ENCODE measurements at places on chromosomes 7 and 10. TPM values are rescaled to one million over a fixed set of nuclear protein-coding genes. Genes with fewer than 3 reads are reported as not detected.

Gene COBL
- total RNA-seq = 0.06 TPM

Gene CACNB2
- total RNA-seq = 0.15 TPM

Gene OR9A2
- not detected for total RNA-seq

Gene CYTH3
- total RNA-seq = 56.0 TPM

Gene COL1A2
- 7,512 TPM for total RNA-seq

Gene UTF1
- total RNA-seq = not detected

Gene CFAP70
- total RNA-seq = 0.50 TPM

Gene ZNF853
- total RNA-seq = 1.1 TPM

Gene EEPD1
- total RNA-seq = 5.3 TPM

Gene GLI3
- 12.9 TPM for total RNA-seq

Gene SORCS1
- not detected for total RNA-seq

Gene ANKRD7
- total RNA-seq = 0.44 TPM

Gene RAB19
- total RNA-seq = not detected

Gene TMEM225B
- 0.87 TPM for total RNA-seq

Gene ACSM6
- total RNA-seq = not detected

Gene COX19
- total RNA-seq = 10.2 TPM

Gene MMD2
- not detected for total RNA-seq

Gene SLC25A40
- 12.4 TPM for total RNA-seq

Gene MAGI2
- 2.3 TPM for total RNA-seq

Gene NME8
- not detected for total RNA-seq

Gene UNC5B
- total RNA-seq = 61.5 TPM

Gene STRIP2
- total RNA-seq = 0.88 TPM

Gene MYL10
- not detected for total RNA-seq

Gene SPAG6
- total RNA-seq = not detected

Gene LRRTM3
- total RNA-seq = not detected

Gene OR2A1
- not detected for total RNA-seq

Gene TMEM270
- total RNA-seq = not detected

Gene CUZD1
- total RNA-seq = 0.56 TPM

Gene FGFBP3
- not detected for total RNA-seq

Gene MRLN
- total RNA-seq = not detected

Gene HOXA2
- not detected for total RNA-seq

Gene GSAP
- 0.62 TPM for total RNA-seq

Gene GHRHR
- total RNA-seq = not detected

Gene DGKI
- 1.1 TPM for total RNA-seq

Gene H2BK1
- not detected for total RNA-seq

Gene GPRIN2
- total RNA-seq = not detected

Gene OR2A42
- not detected for total RNA-seq

Gene PROSER2
- total RNA-seq = 2.1 TPM

Gene PLXNA4
- 22.8 TPM for total RNA-seq

Measured in cardiac ventricle fibroblast (primary cell).